Ecto neural progenitor cell (in vitro differentiated cells): ENCODE measurements at places on chromosomes 16 and 17.

DNA sequence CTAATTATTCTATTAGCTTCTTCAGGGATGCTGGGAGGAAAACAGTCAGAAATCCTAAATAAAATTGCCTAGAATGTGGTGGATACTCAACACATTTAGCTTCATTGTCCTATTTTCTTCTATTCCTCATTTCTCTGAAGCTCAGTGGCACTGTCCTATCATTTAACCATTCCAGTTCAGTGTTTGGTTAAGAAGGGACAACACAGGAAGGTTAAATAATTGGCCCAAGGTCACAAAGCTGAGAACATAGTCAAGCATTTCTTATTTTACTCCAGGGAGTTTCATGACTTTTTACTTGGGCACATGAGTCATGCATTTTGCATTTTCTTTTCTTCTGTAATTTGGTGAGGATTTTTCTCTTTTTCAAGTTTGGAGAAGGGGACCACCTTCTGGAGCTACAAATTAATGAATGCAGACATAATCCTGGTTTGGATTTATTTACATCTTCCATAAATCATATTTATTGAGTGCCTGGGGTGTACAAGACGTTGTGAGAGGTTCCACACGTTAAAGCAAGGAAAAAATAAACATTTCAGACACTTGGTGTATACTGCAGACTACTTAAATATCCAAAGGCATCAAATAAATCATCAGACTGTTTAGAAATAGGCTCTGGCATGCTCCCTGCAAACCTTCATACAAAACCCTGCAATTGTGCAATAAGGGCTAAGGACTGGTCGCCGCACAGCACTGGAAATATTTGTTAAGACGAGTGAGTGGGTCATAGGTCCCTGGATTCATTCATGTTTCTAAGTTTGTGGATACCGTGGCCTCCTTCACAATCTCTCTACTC, 263.9 kb downstream of the MAF start:
- DNase-seq, result no peak

- no peak for DNase-seq
These were observed 597.9 kb downstream of the KCNJ2 start for GRCh38 chr17:70767102-70767701.

GRCh38 chr16:13298666-13299065, 397.3 kb downstream of the SHISA9 start:
- DNase-seq, result no peak

- DNase-seq, result no peak
These were observed 95.0 kb downstream of the ADCY9 start for GRCh38 chr16:4021070-4021779.

DNA sequence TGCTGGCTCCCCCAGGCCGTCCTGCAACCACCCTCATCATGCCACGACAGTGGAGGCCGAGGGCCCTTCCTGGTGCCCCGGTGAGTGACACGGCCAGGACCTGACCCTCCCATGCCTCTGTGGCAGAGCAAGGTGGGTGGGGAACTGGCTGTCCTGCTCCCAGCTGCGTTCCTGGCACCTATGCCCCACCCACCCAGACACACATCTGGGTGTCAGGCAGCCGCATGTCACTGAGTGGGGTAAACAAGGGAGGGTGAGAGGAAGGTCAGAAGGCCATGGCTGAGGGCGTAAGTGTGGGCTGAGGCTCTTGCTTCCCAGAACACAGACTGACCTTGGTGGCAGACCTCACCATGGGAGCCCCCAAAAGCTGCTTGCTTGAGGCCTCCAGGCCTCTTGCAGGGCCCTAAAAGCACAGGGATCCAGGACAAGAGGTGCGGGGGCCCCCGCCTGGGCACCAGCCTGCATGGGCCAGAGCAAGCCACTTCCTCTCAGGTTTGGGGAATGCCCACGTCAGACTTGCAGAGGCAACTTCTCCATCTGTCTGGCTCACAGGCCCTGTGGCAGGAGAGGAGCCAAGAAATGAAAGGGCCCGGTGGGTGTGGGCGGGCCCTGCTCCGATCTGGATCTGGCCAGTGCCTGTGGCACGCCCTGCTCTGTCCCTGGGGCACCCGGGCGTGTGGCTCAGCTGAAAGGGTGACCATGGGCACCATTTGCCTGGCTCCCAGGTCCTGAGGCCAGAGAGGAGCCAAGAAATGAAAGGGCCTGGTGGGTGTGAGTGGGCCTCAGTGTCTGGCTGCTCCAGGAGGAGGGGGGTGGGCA, 3.9 kb upstream of the CCDC57 start:
- DNase-seq, result no peak

GRCh38 chr17:49821916-49822315, 26.0 kb downstream of the TAC4 start:
- no peak for DNase-seq

DNA sequence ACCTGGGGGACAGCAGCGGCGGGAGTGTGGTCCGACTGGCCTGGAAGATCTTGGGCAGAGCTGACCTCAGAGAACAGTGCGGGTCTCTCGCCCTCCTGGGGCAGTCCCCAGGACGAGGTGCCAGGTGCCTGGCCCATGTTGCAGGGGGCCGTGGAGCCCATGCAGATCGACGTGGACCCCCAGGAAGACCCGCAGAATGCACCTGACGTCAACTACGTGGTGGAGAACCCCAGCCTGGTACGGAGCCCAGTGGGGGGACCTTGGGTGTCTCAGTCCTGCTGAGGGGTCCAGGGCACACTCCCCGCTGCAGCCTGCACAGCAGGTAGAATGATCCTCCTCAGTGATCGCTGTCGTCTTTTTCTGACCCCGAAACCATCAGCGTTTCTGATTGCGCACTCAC, 1.4 kb downstream of the GPS1 start:
- DNase-seq, result no peak

GRCh38 chr17:38605411-38605840, 326 bp downstream of the SRCIN1 start:
- peak; percentile 88 for DNase-seq

DNA sequence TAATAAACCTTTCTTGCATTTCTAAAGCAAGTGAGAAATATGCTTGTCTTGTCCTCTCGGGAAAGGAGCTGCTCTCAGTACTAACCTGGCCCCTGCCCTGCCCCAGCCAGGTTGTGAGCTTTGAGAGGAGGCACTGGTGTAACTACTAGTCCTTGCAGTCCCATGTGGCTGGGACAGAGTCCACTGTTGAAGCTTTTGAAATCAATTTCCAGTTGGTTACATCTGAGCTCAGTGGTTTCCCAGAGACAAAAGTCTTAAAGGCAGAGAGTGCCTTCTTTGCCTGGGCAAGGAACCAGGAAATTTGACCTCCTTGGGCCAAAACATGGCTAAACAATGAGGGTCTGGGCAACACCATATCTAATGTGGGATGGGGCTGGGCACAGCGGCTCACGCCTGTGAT, 48.7 kb downstream of the GSG1L start:
- DNase-seq, result no peak

DNA sequence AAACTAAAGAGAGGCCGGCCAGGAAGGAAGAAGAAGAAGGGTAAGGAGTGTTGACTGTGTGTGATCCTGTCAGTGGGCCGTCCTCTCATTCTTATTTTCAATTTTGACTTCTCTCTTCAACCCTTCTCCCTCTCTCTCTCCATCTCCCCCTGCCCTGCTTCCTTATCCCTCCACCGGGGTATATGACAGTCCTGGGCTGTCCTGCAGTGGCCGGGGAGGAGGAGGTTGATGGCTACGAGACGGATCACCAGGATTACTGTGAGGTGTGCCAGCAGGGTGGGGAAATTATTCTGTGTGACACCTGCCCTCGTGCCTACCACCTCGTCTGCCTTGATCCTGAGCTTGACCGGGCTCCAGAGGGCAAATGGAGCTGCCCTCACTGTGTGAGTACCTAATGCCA, 5.6 kb downstream of the CHD3 start:
- DNase-seq, result peak; percentile 34

DNA sequence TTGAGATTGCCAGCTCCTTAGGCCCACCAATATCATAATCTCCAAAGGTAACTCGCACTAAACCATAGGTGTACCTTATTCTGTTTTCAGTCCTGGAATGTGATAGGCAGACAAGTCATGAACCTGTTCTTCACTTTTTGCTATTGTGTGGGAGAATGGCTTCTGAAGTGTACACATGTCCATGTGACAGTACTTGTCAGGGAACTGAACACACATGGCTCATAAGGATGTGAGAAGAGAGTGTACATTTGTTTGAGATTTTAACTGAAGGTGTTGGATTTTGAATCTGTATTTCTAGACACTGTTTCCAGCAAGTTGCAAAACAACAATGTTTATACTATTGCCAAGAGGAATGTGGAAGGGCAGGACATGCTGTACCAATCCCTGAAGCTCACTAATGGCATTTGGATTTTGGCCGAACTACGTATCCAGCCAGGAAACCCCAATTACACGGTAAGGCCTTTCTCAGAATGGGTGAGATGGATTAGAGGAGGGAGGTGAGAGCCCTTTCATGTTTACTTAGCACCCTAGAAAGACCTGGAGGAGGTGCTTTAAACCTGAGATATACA, 14.5 kb upstream of the RASL10B start:
- DNase-seq, result no peak

DNA sequence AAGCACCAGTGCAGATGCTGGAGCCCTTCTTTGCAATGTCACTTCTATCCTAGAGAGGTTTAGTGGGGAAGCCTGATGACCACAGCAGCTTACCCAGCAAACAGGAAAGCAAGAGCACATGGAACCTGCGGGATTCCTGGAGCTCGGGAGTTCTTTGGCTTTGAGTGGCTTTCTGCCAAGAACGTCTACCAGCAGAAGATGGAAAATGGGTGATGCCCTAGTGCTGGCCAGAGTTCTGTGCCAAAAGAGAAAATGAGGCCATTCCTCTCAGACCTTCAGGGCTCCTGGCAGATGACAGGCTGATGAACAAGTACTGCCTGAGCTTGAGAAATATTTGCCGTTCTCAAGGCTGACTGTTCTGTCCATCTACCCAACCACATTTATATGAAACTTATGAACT, 332.1 kb upstream of the CCL2 start:
- no peak for DNase-seq

DNA sequence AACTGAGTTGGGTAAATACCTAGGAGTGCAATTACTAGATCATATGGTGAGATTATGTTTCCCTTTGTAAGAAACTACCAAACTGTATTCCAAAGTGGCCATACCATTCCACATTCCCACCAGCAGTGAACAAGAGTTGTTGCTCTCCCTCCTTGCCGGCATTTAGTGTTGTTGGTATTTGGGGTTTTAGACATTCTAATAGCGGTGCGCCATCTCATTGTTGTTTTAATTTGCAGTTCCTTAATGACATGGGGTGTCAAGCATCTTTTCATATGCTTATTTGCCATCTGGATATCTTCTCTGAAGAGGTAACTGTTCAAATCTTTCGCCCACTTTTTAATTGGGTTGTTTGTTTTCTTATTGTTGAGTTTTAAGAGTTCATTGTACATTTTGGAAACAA, 164.2 kb upstream of the LHX1 start:
- no peak for DNase-seq

DNA sequence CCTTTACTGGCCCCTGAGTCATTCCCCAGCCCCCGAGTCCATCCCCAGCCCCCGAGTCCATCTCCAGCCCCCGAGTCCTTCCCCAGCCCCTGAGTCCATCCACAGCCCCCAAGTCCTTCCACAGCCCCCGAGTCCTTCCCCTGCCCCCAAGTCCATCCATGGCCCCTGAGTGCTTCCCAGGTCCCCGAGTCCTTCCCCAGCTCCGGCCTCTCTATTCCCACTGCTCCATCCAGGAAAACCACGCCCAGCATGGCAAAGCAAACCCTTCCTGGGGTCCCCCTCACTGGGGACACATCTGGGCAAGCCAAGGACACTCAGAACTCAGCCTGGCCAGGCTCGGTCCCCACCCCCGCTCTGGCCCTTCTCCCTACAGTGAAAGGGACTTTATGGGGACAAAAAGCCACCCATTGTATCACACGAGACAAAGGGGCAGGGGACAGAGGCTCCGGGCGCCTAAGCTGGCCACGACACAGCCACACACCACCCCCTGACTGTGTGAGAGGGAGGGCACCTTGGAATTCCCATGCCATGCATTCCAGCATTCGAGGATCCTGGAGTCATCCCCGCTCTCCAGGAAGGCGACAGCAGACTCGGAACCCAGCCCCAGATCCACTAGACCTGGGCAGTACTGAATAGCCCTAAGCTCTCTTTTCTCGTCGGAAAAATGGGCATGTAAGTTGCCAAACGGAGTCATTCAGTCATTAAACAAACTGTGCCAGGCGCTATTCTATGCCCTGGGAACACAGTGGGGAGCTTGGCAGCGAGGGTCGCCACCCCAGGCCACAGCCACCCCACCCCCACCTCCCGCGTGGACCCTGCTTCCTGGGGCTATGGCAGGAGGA, 14.0 kb downstream of the PLLP start:
- DNase-seq, result no peak

- DNase-seq, result no peak
These were observed 155.2 kb upstream of the C17orf78 start for GRCh38 chr17:37220607-37220953.

DNA sequence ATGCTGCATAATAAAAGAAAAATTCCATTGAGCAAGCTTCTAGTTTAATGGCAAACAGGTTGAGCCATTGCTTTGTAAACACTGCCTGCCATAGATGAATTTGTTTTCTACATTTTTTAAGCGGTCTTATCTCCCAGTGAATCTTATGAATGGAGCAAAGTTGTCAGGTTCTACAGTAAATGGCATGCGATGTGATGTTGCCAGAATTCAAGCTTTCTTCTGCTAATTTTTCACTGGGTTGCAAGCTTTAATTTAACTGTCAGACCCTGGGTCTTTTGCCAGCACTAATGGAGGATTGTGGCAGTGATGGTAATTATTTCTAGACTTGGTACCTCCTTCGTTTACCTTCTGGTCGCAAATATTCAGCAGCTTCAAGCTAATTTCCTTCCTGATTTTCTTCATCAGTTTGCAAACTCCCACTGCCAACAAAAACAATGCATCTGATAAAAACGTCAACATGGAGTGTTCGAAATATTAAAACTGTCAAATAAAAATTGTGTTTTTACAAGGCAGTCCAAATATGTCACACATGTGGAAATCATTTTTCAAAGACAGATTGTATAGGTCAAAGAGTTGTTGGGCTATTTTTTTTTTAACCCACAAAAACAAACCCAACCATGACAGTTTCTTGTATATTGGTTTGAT, 274.2 kb upstream of the ERCC4 start:
- no peak for DNase-seq

GRCh38 chr16:1823821-1824220, 2.8 kb downstream of the HAGH start:
- DNase-seq, result no peak

GRCh38 chr17:79617304-79617703, 6.5 kb upstream of the RBFOX3 start:
- no peak for DNase-seq

GRCh38 chr17:77363821-77364361, 223.1 kb downstream of the SEC14L1 start:
- DNase-seq, result peak; percentile 53

GRCh38 chr17:81190591-81190990, 24.6 kb upstream of the AATK start:
- no peak for DNase-seq

- DNase-seq, result no peak
These were observed 29.2 kb downstream of the TMEM186 start for GRCh38 chr16:8768283-8768682.
